GM12864 (cell line): ENCODE measurements at places on chromosomes 12 and 14.

GRCh38 chr12:12899530-12900380 lies 8.4 kb downstream of the GPRC5A start:
- DNase-seq, result no peak

DNA sequence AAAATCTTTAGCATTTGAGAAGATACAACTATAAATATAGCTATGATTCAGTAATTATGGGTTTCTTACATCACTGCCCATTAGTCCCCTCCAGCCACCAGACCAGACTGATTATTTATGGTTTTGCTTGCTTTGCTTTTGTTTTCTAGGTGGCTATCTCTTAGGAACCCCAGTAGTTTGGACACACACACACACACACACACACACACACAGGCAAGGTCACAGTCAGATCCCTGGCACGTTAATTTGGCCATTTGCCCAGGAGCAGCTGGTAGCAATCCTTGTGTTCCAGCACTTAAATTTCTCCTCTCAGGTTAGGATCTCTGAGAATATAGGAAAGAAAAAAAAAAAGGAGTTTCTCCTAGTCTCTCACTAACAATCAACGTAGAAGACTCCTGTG lies 90.2 kb upstream of the RESF1 start:
- DNase-seq, result no peak

GRCh38 chr14:52251724-52252123 lies 15.8 kb upstream of the PTGDR start:
- DNase-seq, result no peak

DNA sequence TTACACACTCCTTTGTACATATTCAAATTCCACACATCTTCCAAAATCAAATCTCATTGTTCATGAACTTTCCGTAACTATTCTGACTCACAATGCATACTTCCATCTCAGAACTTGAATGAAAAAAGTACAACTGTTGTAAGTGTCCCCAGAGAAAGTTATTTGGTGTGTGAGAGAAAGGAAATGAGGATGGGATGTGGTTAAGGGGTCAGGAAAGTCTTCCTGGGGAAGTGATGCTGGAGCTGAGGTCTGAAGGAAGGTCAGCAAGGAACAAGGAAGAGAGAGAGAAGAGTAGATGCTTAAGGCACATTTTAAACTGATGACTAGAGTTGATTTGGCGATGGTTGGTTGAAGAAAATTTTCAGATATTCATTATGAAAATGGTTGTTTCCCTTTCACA lies 340.0 kb upstream of the STXBP6 start:
- no peak for DNase-seq

GRCh38 chr12:1913377-1914113 lies 4.9 kb downstream of the CACNA2D4 start:
- DNase-seq, result no peak

- no peak for DNase-seq
These were observed 271.3 kb upstream of the TMPO start for GRCh38 chr12:98244136-98244535.

- no peak for DNase-seq
These were observed 148.7 kb downstream of the ANO2 start for GRCh38 chr12:5796171-5796958.

DNA sequence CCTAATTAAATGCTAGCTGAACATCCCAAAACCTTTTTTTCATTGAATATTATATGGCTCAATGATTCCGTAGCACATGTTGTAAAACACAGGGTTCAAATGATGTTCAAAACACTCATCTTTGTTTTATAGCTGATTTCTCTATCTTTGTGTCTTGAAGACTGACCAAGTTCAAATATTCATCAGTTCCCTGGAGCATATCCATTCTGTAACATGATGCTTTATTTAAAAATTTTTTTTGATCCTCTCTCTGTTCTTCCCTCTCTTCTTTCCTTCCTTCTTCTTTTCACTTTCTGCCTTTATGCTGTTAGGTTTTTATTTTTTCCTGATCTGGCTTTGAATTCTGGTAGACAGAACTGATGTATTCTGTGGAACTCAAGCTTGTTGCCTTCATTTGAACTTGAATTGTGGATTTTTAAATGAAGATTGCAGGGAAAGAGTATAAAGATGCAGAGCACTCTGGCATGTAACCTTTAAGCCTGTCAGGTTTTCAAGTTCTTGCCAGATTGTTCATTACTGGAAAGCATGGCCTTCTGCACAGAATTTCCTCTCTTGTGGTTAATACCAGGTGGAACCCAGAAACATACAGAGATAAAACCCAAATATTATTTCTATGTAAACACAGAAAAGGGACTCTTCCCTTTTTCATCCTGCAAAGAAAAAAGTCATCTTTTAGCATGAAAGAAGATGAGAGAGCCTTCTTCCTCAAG lies 39.5 kb downstream of the PROX2 start:
- DNase-seq, result no peak

GRCh38 chr12:131210506-131211339 lies 257.0 kb downstream of the ADGRD1 start:
- DNase-seq, result no peak

GRCh38 chr12:88693837-88694445 lies 113.7 kb upstream of the KITLG start:
- no peak for DNase-seq

DNA sequence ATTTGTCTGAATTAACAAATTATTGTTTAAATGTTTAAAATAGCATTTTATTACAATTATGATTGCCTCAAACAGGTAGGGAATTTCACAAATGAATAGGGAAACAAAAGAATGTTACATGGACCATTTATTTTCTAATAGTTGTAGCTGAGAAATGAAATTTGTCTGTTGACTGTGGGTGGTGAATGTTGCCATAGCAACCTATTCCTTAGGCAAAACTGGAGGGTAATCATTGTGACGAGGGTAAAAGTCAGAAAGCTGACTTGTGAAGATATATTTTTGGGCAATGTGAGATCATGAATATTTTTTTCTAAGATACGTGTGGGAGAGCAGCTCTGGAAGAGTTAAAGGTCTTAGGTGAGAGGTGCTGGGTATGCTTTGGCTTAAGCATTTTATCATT lies 24.2 kb upstream of the CLEC14A start:
- DNase-seq, result no peak

DNA sequence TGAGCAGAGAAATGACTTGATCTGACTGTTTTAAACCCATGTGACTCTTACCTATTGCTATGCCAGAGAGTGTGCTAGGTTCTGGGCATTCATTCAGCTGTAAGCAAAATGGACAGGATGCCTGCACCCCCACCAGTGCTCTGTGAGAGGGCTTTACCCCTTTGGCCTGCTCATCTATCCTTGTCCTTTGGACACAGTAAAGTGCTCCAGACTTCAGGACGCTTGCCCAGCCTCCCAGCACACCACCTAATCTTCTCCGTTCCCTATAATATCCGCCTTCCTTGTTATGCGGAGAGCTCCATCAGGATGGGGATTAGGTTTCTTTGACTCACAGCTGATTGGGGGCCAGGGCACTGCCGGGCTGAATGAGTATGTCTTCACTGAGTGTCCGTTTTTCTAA lies 4.4 kb upstream of the ZNF839 start:
- DNase-seq, result no peak

GRCh38 chr12:69553628-69554248 lies 31.5 kb upstream of the CCT2 start:
- DNase-seq, result no peak

GRCh38 chr12:116353958-116354357 lies 76.5 kb upstream of the MED13L start:
- DNase-seq, result no peak

DNA sequence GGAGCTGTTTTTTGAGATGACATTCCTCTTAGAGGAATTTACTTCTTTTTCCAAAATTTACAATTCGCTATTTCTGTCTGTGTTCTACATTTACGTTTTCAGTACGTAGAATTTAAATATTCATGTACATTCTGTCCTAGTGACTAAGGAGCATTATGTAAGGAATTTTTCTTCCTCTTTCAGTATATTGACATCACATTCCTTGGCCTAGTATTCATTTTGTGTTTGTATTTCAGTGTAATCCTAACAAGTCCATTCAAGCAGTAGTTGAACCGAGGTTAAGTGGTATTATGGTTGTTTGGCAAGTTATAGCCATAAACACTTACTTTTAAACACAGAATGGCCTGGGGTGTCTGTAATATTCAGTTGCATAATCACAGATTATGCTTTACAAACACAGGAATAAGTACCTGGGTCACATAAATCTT lies 465.2 kb downstream of the PCNX1 start:
- DNase-seq, result no peak

- no peak for DNase-seq
These were observed 310.6 kb downstream of the NPAS3 start for GRCh38 chr14:33249233-33249820.

- no peak for DNase-seq
These were observed 80.1 kb downstream of the PLEKHA5 start for GRCh38 chr12:19209661-19210060.

- DNase-seq, result no peak
These were observed 136.6 kb downstream of the LMNTD1 start for GRCh38 chr12:25416516-25416915.

DNA sequence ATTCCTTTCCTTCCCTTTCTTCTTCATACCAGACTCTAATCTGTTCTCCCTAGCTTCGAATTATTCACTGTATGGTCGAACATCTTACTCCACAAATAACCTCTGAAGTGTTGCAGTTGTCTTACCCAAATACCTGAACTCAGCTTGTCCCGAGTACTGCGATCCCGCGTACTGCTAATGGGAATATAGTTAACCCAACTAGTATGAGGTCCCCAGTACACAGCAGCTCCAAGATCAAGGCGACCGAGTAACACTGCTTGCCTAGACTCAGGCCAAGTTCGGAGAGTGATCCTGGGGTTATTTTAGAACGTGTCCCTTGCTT lies 462 bp upstream of the ETNK1 start:
- DNase-seq, result no peak

GRCh38 chr12:75976113-75976512 lies 55.5 kb downstream of the PHLDA1 start:
- DNase-seq, result no peak

GRCh38 chr12:57620936-57621496 lies 9.8 kb downstream of the ARHGEF25 start:
- DNase-seq, result no peak

- DNase-seq, result no peak
These were observed 37.6 kb upstream of the SMOC1 start for GRCh38 chr14:69841656-69842055.

DNA sequence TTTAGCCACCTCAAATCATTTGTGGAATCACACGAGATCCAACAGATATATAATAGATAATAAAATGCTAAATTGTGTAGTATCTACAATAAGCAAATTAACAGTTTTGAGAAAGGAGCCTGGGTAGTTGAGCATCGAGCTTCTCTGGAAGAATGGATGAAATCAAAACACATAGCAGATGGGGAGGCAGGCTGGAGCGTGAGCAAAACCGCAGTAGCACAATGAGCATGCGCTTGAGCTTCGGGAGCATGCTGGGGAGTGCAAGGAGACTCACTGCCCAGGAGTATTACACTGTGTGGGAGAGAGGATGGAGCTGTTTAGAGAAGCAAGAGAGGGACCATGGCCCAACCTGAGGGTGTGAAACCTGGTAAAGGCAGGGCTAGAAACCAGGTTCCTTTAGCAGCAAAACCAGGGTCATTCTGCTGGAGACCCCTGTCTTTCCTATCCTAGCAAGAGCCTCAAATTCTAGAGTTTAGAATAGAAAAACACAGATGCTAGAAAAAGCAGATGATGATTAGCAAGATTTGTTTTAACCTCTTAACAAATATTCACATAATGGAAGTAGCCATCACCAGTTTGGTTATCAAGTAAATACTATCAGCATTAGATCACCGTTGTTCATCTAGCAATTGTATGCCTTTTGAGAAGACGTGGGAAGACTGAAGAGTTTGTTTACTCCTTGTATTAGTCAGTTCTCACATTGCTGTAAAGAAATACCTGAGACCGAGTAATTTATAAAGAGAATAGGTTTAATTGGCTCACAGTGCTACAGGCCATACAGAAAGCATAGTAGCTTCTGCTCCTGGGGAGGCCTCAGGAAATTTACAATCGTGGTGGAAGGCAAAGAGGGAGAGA lies 484.8 kb downstream of the EGLN3 start:
- DNase-seq, result no peak

GRCh38 chr12:93041416-93041815 lies 112.3 kb upstream of the EEA1 start:
- DNase-seq, result no peak

DNA sequence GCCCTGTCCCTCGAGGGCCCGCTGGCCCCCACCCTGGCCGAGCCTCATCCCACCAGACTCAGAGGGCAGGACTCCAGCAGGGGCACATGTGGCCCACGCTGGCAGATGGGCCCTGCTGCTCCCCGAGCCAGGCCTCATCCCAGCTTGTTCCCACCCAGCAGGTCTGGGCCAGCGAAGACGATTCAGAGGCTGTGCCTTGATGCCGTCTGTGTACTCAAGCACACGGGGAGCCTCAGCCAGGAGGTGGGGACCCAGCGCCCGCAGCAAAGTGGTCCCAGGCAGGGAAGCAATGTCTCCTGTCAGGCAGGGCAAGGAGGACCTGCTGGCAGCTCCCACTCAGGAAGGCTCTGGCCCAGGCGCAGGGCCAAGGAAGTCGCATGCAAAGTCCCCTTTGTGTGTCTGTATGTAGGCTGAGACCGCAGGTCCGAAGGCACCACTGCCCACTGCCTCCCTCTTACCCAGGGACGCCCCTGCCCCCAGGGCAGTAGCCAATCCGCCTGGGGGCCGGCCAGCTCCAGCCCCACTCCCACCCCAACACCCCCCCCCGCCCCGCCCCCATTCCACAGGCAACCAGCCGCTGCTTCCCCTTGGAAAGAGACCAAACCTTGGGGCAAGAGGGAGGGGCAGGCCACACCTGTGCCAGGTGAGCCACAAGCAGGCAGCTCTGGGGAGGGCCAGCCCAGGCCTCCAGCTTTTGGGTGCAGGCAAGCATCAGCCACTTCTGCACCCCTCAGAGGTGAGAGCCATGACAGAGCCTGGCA lies 9.4 kb downstream of the DEGS2 start:
- no peak for DNase-seq

GRCh38 chr12:113759135-113759534 lies 207.0 kb downstream of the RBM19 start:
- no peak for DNase-seq

- no peak for DNase-seq
These were observed 671.5 kb downstream of the MED13L start for GRCh38 chr12:115606040-115606439.

DNA sequence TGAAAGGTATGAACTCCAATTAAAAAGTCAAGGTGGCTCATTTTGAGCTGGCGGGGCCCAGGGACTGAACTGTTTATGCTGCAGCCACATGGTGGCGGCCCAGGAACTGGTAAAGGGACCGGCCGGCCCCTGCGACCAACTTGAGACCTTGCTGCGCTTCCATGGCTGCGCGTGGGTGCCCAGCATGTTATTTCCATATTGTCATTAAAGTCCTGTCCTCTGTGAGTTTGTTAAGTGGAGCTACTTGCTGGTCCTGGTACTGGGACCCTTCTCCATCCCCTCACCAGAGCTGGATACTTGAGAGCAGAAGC lies 62.3 kb downstream of the BEGAIN start:
- no peak for DNase-seq
